ENCODE measurements at places on chromosomes 3 and 15.

GRCh38 chr15:101167753-101168462 is 83.9 kb downstream of the CHSY1 start:
- DNase-seq = peak; percentile 68

DNA sequence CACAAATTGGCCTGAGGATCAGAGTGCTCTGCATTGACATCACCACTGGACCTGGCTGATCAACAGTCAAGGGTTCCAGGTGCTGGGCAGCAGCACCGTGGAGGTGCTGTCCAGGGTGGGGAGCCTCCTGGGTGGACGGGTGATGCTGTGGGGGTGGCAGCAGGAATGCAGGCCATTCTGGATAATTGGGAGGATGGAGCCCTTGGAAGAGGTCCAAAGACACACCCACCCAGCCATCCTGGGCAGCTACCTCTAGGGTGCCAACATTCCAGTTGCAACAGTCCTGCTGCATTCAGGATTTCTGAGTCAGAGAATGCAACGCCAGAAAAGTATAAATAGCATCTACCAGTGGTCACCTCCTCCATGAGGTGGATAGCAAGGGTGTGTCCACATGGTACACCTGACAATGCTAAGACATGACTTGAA is 26.8 kb downstream of the STARD5 start:
- DNase-seq = no peak

DNA sequence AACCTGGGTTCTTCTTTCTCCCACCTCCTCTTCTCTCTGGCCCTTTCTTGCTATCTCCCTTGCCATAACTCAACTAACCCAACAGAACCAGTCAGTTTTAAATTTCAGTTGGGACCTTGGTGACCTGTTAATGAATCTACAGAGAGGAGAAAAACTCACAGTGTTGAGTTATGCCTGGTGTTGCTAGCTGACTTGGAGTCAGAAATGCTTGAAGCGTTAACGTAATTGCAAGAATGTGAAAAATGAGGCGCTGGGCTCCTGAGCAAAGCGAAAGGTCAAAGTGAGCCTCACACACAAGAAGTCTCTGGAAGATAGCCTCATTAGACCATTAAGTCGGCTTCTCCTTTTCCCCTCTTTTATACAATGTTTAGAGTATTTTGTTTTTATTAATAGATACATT is 18.4 kb downstream of the MEIS2 start:
- no peak for DNase-seq

GRCh38 chr15:28184166-28184565 is 85.1 kb upstream of the OCA2 start:
- DNase-seq = no peak

DNA sequence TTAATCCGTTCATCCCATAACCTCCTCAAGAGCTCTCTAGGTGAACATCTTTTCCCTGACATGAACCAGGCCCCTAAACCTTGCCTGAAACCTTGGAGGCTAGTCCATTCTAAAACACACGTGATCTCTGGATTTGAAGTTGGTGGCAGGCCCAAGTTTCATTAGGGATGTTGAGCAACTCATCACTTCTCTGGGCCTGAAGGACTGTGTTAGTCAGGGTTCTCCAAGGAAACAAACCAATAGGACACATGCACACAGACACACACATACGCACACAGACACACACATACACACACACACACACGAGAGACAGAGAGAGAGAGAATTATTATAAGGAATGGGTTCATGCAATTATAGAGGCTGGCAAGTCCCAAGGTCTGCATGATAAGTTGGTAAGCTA is 31.9 kb downstream of the ACAN start:
- peak; percentile 52 for DNase-seq

DNA sequence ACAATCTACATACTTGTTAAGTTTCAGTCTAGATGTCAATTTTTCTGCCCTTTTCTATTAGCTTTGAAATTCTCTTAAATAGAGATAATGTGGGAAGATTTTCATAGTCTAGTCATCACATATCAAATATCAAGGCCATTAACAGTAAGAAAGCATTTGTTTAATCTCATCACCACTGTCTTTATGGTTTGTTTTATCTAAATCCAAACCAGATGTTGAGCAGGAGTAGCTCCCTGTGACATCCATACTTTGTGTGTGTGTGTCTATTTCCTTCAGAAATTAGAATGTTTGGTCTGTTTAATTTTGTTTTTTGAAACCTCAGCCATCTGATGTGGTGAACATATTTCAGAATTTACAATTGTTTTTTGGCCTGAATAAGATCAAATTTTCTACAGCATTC is 23.1 kb upstream of the GOLGA8B start:
- DNase-seq = no peak

- DNase-seq = no peak
These were observed 20.2 kb downstream of the PAK6 start for GRCh38 chr15:40259021-40259420.

Measured in stromal cell of bone marrow (primary cell).